Stimulated activated CD8-positive, alpha-beta memory T cell treated with anti-CD3 and anti-CD28 coated beads, Interleukin-4, amount 100 ng/mL, for 1 hour (primary cell): ENCODE measurements at places on chromosomes 2 and 18.
A peak's percentile ranks its signal among the peaks of the same experiment; 100 is the strongest.

DNA sequence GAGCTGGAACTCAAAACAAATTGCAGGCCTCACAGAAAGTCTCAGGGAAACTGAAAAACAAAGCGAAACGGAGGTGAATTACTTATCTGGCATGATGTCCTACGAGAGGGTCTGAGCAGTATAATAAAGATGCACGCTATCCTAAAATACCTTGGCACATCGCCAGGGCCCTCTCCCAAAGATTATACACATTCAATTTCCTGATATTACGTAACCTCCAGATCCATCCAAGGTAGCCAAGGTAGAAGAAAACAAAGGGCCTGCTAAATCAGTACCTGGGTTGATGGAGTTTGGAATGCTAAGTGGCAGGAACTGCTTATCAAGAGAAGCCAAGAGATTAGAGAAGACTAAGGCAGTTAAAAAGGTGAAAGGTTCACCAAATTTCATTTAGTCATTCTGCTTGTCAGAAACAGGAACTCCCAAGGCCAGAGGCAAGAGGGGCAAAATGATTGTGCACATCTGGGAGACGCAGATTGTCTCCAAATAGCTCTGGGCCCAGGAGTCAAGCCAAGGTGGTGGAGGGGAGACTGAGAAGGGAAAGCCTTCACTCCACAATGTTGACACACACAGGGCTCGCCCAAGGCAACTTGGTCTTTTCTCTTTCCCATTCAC lies 236.8 kb upstream of the ATP5MC3 start:
- no peak for DNase-seq

GRCh38 chr2:205771666-205772065 lies 89.4 kb downstream of the NRP2 start:
- DNase-seq: no peak

DNA sequence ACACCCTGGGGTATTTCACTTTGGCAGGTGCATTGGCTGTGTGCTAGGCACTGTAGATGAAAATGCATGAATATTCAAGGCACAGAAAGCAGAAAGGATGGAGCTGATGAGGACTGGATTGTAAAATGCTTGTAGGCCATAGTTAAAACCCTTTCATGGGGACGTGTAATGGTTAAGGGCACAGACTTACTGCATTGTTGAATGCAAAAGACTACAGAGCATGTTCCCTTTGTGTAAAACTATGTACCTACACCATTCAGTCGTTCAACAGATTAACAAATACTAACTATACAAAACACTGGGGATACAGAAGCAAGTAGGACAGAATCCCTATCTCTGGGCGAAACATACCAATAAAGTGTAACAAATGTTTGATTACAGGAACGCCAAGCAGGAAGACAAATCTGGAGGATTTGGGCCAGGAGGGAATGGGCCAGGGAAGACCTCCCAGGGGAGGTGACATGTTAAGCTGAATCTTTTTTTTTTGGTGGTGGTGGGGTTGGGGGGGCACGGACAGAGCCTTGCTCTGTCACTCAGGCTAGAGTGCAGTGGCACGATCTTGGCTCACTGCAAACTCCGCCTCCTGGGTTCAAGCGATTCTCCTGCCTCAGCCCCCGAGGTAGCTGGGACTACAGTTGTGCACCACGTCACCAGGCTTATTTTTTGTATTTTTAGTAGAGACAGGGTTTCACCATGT lies 19.6 kb upstream of the ROCK2 start:
- DNase-seq: no peak

DNA sequence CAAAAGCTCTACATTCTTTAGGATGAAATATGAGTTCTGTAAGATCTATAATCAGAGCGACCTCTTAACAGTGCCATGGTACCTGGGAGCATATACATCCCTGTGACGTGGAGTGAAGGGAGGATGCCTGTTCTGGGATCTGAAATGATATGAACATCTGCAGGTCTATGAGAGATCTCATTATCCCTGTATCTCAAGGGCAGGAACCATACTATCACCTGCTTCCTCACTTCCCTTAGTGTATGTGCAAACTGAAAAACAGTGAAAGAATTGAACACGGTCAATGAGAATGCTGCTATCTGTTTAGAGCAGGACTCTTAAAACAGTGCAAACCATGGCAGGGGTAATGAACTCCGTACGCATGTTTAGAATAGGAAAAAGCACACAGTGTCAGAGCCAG lies 364.0 kb downstream of the LPIN1 start:
- DNase-seq: no peak

- no peak for DNase-seq
These were observed 476.4 kb upstream of the CHST9 start for GRCh38 chr18:27661320-27662018.

GRCh38 chr2:240388471-240389301 lies 46.8 kb upstream of the GPC1 start:
- DNase-seq: no peak

DNA sequence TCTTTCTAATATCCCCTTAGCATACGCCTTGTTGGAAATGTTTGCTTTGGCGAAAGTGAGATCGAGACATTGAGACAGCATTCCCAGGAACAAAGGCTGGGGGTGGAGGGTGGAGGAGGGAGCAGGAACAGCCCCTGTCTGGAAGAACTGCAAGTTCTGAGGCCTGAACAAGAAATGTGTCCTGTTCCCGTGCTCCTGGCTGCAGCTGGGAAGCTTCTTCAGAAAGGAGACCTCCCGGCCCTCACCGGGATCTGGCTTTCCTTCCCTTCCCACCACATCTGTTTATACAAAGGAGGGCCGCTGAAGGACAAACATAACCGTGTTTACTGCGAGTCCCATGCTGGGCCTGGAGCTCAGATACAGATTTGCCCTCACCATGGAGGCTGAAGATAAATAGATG lies 35.9 kb downstream of the AFF3 start:
- no peak for DNase-seq

DNA sequence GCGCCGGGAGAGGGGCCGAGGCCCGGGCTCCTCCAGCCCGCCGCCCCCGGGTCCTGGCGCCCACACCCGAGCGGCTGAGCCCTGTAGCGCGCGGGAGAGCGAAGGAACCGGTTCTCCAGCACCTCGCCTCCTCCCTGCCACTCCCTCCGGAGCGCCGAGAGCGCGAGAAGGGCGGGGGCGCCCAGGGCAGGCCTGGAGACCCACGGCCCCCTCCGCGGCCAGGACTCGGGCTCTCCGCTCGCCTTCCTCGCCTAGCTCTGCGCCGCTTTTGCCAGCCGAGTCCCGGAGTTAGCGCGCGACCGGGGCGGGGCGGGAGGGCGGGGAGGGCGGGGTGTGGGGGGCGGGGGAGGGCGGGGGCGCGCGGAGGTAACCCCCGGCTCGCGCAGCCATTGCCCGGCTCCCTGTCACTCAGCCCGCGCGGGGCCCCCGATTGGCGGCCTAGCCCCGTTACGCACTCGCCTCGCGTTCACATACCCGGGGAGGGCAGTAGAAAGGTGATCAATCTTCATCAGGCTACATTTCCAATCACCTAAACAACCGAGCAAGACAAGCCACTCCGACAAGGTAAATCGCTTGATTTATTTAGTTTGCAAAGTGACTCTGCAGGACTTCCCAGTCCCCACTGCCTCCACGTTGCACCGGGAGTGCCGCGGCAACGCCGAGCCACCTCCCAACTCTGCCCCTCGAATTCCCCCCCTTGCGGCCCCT lies at the start of gene OTX1:
Gene OTX1 (plus strand): TSS at position 497 of the 708 bp plus-strand sequence. CDS start 2,161 bp downstream, outside the sequence.
- no peak for DNase-seq

DNA sequence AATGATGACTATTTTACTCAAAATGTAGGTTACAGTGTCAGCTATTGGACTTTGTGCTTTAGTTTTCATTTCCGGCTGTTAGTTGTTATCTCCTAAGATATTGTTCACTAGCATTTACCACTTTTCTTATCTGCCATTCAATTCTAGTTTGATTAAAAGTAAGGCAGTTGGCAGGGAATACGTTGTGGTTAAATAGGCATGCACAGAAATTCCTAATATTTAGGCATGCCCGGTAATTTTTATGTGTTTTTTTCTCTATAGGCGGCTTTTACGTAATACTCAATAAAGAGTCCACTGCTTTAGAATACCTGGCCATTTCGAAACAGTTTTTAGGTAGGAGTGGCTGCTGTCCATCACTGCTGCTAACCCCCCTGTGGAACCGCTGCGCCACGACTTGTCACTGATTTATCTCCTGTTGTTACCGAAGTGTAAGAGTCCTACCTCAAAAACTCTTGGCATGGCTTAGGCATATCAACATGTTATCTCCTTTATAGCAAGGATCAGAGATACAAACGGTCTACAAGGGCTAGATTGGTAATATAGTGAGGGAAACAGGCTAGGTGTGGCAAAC lies 39.5 kb downstream of the BABAM2 start:
- no peak for DNase-seq

GRCh38 chr18:51941999-51942398 lies 398.0 kb upstream of the DCC start:
- DNase-seq: no peak

DNA sequence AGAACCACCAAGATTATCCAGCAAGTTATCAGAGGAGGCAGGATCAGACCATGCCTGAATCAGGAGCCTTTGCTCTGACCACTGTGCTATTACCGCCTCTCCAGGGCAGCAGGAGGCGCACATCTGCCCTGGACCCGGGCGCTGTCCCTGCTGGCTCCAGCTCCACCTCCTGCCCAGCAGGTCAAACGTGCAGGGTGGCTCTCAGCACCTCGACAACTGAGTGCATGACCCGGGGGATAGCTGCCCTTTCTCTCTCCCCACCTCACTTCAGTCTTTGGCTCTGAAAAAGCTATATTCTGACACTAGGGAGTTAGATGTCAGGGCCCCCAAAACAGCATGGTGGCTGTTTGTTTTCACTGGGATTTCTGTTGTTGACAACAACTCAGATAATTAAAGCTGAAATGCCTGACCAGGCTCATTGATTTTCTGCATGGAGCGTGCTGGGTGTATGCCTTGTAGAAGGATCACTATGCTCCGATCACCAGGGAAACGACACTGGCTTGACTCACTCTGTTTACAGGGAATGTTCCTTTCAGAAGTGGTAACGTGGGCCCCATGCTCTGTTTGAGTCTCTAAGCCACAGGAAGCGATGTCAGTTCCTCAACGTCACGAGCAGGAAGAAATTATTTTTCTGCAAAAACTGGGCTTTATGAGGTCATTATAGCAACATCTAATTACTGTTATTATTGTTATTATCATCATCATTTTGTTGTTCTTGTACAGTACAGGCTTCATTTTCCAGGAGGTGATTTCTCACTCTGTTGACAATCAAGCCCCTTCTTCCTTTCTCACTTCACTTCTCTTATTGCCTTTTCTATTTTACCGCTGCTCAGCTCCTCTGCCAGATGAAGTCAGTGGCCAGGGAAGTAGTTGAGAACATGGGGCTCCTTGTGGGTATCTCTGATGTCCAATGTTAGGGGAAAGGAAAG lies 125.6 kb downstream of the PLB1 start:
- peak; percentile 61 for DNase-seq

DNA sequence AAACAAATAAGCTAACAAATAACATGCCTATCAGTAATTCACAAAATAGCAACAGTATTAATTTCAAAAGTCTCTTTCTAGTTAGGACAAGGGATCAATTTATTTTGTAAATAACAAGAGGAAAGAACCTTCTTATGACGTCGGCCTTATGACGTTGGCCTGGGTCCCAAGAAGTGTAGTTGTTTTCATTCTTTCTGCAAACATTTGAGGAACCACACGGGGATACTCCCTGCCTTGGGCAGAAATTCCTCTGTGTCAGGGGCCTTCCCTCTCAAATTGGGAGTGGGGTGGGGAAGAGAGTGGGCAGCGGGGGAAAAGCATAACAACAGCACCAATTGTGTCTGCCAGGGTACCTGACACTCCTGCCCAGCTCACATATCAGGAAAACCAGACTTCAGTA lies 1.3 kb downstream of the CCDC68 start:
- no peak for DNase-seq

- no peak for DNase-seq
These were observed 479.1 kb upstream of the NRXN1 start for GRCh38 chr2:51511002-51511401.

DNA sequence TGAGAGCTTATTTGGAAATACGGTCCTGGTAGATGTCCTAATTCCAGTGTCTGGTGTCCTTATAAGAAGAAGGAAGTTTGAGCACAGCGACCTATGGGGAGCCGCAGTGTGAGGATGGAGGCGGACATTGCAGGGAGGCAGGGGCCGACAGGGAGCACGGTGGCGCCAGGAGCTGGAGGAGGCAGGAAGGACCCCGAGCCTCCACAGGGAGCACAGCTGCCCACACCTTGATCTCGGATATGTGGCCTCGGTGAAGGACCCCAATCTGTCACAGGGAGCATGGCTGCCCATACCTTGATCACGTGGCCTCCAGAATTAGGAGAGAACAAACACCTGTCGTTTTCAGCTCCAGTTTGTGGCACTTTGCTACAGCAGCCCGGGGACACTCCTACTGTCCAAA lies 461.6 kb upstream of the SALL3 start:
- DNase-seq: no peak

DNA sequence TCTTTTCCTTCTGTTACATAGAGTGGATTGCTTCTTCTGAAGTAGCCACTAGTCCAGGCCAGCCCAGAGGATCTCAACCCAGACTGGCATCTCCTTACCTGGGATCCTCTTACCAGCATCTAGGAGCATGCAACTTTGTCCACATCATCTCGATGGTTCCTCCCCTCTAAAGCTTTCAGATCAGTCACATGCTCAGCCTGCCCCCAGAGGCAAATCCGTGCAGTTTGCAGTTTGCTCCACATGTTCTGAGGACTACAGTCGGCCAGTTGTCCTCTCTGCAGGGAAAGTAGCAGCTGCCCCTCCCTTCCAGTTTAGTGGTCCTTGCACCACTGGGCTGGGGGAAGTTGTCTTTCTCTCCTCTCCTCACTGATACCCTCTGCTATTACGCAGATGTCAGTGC lies 259.8 kb upstream of the APCDD1 start:
- no peak for DNase-seq

DNA sequence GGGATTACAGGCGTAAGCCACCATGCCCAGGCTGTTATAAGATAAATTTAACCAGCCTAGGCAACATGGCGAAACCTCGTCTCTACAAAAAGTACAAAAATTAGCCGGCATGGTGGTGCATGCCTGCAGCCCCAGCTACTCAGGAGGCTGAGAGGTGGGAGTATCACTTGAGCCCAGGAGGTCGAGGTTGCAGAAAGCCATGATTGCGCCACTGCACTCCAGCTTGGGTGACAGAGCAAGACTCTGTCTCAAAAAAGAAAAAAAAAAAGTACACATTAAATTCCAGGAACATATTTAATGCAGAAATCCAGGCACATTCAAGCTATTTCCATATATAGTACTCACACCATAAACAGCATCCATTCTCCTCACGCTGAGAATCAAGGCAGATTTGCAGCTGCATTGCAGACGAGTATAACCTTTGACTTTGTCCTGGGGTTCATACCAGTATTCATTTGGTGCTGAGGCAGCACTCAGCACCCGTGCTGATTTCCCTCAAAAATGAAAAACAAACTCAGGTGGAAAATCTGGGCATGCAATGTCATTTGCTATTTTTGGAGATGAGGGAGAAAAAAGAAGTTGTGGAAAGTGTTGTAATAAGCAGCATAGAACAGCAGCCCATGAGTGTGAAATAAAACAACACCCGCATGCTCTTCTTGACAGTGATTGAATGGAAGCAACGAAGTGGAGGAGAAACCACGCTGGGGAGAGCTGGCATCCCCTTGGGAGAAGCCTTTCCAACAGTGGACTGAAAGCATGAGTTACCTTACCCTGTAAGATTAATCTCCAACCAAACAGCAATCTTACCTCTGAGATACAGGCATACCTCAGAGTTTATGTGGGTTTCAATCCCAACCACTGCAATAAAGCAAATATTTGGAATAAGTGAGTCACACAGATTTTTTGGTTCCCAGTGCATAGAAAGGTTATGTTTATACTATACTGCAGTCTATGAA lies 46.8 kb upstream of the ANXA4 start:
- no peak for DNase-seq
